Frontal cortex (tissue), 4 donors: ENCODE measurements at places on chromosomes 13 and 19.

DNA sequence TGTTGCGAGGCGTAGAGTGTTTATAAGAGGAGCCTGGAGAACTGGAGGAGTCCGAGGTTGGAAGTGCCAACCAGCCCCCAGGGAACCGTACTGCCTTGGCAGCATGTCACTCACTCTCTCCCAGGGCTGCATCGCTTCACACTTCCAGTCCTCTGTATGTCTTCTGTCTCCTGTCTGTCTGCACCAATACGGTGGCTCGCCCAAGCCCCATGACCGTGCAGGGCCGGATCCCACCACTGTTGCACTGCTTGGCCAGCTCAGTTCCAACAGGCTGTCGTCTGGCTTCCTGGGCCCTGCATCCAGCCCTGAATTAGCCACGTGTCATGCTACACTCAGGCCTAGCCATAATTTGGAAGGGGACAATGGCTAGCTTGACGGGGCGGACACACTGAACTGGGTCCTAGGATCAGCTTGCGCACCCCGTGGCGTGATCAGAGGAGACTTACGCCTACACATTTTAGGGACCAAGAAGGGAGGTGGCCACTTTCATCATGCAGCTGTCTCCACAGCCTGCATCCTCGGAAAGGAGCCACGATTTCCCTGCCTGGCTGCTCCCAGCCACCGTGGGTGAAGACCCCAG, 147.1 kb downstream of the URI1 start:
- DNase-seq, result no peak

DNA sequence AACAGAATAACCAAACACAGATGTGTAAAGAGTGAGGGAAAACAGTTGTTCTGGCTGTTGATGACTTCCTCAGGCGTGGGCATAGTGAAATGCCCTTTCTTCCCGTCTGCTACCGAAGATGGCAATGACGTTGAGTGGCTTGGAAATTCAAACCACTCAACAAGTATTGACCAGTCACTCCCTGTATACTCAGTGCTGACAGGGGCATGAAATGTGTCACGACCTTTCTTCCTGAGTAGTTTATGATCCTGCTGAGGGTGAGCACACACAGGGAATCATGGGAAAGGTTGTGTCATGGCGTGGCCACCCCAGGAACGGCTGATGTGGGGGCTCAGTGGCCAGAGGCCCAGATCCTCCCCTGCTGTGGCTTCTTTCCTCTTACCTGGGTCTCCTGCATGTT, 87.8 kb upstream of the C1QTNF9B start:
- DNase-seq, result no peak

GRCh38 chr13:40472427-40473220, 193.8 kb downstream of the FOXO1 start:
- DNase-seq, result no peak

DNA sequence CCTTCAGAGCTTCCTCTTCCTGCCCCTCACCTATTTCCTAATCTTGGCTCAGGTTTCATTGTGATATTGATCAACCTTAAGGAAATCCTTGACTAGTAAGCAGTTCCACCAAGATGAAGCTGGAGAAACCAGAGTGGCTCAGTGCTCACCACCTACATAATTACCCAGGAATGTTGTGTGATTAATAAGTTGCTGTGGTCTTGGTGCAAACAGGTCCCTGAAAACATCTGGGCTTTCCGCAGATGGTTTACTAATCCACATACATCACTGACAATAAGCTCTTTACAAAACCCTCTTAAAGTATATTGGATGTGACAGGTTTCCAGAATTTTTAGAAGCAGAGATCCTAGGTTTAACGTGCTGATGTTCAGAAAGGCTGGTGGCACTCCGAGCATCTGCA, 8.6 kb upstream of the SERP2 start:
- DNase-seq, result no peak

DNA sequence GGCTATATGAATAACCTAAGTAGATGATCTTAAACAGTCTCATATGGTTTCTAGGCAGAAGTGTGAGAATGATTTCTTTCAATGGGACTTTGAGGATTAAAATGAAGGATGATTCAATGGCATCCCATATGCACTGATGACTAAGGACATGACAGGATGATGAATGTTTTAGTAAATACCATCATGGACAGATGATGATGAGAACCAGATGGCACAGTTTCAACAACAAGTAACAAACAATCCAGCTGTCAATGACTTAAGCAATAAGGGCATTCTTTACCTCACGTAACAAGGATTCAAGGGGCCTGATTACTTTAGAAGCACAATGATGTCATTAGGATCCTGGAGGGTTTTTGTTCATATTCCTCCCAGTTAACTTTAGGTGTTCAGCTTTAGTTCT, 2678.4 kb downstream of the PCDH9 start:
- no peak for DNase-seq

- DNase-seq, result no peak
Observed at GRCh38 chr13:44207476-44207875, 166.1 kb upstream of the SERP2 start.

DNA sequence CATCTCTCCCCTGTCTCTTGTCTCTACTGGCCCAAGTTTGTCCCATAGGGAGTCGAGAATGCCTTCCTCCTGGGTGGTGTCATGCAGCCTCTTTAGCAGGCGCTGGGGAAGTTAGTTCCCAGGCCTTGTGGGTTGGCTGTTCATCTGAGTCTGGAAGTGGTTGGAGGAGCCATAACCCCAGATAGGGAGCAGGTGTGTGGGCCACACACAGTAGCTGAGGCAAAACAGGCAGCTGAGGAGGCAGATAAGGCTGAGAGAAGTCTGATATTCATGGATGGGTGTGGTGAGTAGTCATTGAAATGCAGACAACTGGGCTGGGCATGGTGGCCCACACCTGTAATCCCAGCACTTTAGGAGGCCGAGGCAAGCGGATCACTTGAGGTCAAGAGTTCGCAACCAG, 40.9 kb upstream of the KPNA3 start:
- no peak for DNase-seq

DNA sequence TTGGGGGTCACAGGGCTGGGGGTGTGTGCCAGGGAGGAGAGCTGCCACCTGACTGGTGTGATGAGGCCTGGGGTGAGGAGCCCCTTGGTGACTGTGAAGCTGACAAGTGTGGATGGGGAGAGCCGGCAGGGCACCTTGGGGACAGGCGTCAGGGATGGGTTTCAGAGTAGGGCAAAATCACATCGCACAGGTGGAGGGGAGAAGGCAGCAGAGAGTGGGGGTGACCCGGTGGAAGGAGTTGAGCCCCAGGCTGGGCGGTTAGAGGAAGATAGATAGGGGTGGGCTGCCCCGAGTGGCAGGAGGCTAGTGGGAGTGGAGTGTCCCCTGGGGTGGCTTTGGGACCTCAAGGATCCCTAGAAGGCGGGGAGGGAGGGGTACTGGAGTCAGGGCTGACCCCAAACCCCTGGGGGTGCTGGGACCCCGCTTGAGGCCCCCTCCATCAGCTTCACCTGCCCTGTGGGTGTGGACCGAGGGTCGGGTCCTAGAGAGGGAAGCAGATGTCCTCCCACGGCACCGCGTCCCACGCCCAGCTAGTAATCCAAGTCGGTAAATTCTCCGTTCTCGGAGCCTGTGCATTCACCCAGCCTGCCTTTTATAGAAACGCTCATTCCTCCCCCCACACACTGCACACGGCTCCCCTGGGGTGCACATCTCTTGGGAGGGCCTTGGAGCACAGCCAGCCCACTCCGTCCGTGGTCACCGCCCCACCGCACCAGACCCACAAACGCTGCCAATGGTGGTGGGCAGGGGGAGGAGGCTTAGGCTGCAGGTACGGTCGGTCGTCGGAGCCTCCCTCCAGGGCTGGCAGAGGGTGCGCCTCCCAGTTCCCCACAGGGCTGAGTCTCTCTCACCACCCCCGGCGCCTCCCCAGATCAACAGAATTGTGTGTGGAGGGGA, 2.4 kb downstream of the CTXN1 start:
- DNase-seq, result no peak

- no peak for DNase-seq
Observed at GRCh38 chr19:43311256-43311655, 41.9 kb upstream of the PSG9 start.

- no peak for DNase-seq
Observed at GRCh38 chr13:25415241-25415640, 43.5 kb downstream of the ATP8A2 start.

DNA sequence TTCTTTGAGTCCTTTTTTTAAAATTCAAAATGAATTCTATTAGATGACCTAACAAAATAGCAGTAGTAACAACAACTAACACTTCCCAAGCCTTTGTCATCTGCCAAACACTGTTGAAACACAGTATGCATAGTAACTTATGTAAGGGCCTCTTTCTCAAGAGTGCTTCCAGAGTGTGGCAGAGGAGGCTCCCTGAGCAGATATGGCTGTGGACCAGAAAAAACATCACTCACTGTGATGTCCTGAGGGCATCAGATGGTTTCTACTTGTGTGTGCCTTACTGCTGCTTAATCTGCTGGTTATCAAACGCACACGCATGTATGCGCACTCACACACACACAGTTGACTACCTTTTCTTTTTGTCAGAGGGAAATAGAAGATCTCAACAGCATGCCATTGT, 110.8 kb downstream of the DLEU7 start:
- DNase-seq, result no peak

DNA sequence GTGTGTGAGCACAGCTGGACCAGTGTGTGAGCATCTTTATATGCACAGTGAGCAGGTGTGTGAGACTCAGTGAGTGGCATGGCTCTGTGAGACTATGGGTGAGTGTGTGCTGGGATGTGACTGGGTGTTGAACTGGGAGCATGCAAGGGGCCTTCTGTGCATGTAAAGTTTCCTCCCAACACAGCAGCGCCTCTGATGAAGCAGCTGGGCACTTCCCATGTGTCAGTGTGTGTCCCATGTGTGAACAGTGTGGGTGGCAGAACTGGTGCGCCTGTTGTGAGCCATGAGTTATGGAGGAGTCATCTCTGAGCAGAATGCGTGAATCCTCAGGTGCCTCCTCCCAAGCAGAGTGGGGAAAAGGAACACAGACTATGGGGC, 24.1 kb downstream of the LGALS16 start:
- DNase-seq, result no peak

DNA sequence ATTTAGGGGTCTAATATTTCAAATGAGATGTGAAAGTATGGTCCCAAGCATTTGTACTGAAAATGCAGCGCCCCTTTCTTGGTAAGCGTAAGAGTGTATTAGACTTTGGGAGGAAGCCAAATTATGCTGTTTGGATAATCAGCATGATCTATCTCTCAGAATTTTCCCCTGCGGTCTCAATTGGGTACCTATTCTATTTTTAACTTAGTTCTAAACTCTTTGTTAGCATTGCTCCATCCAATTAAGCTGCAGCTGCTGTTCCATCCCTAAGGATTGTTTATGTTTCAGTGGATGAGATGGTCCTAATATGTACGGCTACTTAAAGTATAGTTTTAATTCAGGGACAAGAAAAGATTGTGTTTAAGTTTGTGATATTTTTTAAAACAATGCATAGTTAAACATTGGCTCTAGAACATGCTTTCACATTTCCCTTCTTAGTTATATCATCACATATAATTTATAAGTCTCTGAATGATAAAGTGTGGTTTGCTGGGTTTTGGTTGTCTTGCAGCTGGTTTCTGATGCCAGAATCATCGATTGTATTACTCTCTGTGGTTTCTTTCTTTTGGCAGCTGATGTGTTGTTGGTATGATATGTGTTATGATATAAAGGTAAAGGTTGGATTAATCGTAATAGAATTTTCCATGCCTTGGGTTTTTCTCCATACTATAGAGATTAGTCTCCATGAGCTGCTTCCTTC, 15.0 kb downstream of the POLR1D start:
- DNase-seq, result no peak

DNA sequence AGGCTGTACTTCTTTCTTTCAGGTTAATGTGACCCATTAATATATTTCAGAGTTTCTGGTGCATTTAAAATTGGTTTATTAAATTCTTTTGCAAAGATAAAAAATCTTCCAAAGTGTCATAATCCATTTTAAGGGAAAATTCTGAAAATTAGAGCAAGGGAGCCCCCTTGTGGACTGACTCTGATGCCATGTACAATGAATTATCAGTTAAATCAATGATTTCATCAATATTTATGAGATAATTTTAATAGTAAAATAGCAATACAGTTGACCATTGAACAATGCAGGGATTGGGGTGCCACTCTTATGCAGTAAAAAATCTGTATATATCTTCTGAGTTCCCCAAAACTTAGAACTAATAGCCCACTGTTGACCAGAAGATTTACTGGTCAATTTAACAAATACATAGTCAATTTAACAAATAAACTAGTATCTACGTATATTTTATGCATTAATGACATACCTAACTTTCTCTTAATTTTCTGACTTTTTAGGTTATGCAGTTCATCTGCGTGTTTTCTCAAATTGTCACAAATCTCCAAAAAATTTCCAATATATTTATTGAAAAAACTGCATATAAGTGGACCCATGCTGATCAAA, 479.1 kb upstream of the MIR17HG start:
- DNase-seq, result no peak

- DNase-seq, result no peak
Observed at GRCh38 chr19:32662186-32662585, 12.8 kb downstream of the ANKRD27 start.

DNA sequence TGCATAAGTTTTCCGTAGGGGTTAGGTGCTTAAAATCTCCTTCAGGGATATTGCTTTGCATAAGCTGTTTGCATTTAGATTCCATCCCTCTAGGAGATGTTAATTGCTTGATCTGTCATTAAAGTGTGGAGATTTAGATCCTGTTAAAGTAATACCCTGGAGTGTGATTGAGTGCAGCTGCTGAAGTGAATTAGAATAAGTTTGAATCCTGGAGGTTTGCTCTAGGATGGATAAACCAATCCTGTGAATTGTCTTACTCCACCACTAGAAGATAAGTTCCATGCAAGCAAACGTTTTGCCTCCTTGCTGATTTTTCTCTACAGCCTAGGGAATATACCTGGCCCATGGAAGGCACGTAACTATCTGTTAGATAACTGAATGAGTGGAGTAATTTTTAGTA, 1487.2 kb upstream of the PRR20A start:
- DNase-seq, result no peak

DNA sequence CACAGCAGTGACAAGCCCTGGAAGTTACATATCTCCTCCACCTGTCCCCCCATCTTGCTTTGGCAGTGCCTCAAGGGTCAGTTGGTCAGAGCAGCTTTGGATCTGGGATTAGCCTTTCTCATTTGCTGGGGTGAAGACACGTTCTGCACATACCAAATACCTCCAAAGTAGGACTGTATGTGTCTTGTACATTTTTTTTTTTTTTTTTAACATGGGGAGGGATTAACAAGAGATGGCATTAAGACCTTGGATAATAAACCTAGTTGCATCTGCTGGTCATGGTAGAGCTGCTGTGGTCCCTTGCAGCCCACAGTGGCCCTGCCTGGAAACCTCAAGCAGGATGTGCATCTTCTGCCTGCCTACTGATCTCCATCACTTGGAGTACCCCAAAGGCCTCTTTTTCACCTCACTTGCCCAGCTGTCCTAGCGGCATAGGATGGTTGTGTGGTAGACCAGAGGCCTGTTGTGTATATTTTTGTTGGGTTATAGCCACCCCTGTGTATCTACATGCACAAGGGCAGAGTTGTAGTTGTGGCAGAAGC, 2.5 kb downstream of the RPS19 start:
- DNase-seq, result no peak

- DNase-seq, result no peak
Observed at GRCh38 chr13:80458543-80458942, 117.6 kb upstream of the SPRY2 start.

GRCh38 chr13:39353988-39354387, 249.0 kb downstream of the LHFPL6 start:
- no peak for DNase-seq
